ENCODE measurements at places on chromosomes 3 and 15.

DNA sequence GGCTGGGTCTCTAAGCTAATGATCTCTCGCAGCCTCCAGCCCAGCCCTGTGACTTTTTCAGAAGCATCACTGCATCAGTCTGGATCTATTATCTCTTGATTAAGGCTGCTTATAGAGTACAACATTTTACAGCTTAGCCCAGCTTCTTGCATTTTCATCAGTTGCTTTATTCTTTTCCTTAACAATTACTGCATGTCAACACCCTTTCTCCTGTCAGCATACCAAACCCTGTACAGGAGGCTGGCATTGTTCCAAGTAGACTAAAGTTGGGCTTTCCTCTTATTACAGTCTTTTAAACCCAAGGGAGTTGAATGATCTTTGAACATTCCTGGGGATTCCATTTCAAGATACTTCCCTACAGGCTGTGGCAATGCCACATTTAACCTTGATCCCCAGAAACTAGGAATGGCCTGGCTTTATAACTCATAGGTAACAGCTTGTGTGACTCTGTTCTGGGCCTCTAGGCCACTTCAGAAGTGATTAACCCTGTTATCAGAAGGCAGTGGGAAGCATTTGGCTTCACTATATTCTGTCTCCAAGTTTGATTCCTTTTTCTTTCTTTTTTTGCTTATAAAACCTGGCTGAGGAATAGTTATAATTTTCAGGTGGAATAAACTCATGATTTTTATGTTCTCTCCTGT, 182.9 kb downstream of the KCNMB2 start:
- no peak for DNase-seq

- no peak for DNase-seq
These were observed 152.8 kb downstream of the DNAJB8 start for GRCh38 chr3:128313935-128314334.

DNA sequence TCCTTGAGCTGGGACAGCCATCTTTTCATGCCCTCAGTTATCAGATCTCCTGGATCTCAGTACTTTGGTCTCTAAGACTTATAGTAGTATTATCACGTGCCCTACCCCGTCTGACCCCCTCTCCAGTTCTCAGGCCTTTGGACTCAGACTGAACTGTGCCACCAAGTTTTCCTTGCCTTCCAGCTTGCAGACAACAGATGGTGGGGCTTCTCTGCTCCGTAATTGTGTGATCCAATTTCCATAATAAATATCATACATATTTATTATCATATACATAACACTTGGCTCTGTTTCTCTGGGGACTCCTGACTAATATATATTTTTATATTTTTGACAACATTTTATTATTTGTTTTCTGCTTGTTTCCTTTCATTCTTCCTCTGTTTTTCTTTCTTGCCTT, 458.8 kb upstream of the SEMA6D start:
- no peak for DNase-seq

GRCh38 chr3:72791161-72791560, 57.1 kb downstream of the SHQ1 start:
- DNase-seq: no peak

DNA sequence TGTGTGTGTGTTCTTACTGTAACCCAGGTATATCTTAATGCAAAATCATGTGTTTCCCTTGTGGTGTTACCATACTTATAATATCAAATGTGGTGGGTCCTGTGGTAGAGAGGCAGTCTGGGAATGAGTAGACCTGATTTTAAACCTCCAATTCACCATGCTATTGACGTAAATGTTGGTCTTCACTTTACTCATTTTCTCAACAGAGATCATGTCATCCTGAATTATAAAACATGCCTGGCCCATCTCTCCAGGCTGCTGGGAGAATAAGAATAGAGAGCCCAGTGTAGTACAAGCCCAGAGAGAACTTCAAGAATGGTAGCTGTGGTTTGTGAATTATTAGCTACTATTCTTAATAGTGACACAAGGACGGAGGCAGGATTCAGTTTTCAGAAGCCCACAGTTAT, 88.1 kb downstream of the MBNL1 start:
- DNase-seq: no peak

- no peak for DNase-seq
These were observed 110.5 kb downstream of the EPHB1 start for GRCh38 chr3:134905647-134905935.

- no peak for DNase-seq
These were observed 1.4 kb upstream of the PRKCI start for GRCh38 chr3:170220871-170221270.

- DNase-seq: no peak
These were observed 104.4 kb downstream of the TMCO5A start for GRCh38 chr15:38038659-38039442.

All from stimulated activated CD8-positive, alpha-beta memory T cell treated with anti-CD3 and anti-CD28 coated beads, Interleukin-2, amount 100 ng/mL, for 1 hour (primary cell).